ENCODE measurements at places on chromosomes 13 and 19. TPM values are rescaled to one million over a fixed set of nuclear protein-coding genes. Genes with fewer than 3 reads are reported as not detected.

The FCGBP gene
- total RNA-seq, result 7.5 TPM

DNA sequence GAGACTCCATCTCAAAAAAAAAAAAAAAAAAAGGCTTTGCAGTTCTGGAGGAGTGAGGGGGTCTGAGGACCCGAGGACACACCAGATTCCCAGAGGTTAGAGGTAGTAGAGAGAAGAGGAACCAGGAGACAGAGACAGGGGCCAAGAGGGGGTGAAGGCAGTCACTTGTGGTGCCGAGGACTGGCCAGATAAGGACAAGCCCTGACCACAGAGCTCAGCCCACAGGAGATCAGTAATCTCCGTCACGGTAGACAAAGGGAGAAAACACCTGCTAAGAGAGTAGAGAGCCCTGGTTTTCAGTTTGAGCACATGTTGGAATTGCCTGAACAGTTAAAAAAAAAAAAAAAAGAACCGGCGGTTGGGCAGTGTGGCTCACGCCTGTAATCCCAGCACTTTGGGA is 1.7 kb upstream of the PRAM1 start:
- DNase-seq, result no peak

The FOXA3 gene
- 0.49 TPM for total RNA-seq

The ZNF471 gene
- 10.0 TPM for total RNA-seq

DNA sequence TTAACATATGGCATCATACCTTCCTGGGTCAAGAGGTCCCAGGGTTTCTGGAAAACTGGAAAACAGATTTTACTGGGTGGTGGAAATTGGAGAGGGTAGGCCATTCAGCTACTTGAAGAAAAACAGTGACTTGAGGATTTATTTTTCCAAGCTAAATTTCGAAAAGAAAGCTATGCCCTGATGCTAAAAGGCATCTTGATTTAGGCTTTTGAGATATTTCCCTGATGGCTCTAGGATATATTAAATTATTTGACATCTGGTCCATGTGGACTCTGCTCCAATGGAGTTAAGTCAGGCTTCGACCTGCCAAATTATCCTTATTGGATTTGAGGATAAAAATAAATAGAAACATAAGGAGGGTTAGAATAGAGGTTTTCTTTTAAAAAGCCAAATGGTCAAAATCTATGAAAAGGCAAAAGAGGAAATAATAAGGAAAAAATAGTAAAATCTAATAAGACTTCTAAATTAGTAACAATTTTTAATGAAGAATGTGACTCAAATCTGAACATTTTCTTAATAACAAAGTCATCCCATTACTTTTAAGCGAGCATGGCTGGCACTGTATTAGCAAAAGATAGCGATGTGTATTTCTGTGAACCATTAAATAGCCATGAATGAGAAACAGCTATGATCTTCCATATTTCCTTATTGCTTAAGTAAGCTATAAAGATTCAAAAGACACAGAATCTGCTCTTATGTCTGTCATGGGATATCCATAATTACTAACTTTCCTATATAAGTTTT is 190.0 kb upstream of the MIR17HG start:
- DNase-seq, result no peak

The POLR1D gene
- total RNA-seq, result 130 TPM

DNA sequence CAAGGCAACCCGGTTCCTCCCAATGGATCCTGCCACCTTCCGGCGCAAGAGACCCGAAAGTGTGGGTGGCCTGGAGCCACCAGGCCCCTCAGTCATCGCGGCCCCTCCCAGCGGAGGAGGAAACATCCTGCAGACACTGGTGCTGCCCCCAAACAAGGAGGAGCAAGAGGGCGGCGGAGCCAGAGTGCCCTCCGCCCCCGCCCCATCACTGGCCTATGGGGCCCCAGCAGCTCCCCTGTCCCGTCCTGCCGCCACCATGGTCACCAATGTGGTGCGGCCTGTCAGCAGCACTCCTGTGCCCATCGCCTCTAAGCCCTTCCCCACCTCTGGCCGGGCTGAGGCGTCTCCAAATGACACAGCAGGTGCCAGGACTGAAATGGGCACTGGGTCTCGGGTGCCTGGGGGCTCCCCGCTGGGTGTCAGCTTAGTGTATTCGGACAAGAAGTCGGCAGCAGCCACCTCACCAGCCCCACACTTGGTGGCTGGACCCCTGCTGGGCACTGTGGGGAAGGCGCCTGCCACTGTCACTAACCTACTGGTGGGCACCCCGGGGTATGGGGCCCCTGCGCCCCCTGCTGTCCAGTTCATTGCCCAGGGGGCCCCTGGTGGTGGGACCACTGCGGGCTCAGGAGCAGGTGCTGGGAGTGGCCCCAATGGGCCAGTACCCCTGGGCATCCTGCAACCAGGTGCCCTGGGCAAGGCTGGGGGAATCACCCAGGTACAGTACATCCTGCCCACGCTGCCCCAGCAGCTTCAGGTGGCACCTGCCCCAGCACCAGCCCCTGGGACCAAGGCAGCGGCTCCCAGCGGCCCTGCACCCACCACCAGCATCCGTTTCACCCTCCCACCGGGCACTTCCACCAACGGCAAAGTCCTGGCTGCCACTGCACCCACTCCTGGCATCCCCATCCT is 11.2 kb upstream of the PRR19 start:
- DNase-seq, result no peak

GRCh38 chr19:16386619-16387240 is 62.1 kb downstream of the KLF2 start:
- peak; percentile 71 for DNase-seq

DNA sequence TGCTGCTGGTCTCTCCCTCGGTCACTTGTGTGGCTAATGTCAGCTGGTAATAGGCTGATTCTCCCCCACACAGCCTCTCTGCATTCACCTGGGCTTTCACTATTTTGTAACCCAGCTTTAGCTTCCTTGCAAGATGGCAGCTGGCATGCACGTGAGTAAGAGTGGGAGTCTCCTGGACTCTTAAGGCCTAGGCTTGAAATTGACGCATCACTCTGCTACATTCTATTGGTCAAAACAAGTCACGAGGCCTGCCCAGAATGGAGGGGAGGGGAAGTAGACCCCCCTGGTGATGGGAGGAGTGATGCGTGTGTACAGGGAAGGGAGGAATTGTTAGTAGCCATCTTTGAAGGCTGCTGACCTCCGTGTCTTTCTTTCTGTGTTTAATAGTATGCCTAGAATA is 24.9 kb upstream of the PNMA8B start:
- no peak for DNase-seq

- no peak for DNase-seq
These were observed 6.4 kb downstream of the ZNF808 start for GRCh38 chr19:52533901-52534300.

The TMEM272 gene
- total RNA-seq, result not detected

The CGB8 gene
- not detected for total RNA-seq

Measured in sigmoid colon (tissue), 7 donors.